CD4-positive, alpha-beta T cell treated with Interleukin-21 for 1 hour (primary cell): ENCODE measurements at places on chromosomes 6 and 20.
A peak's percentile ranks its signal among the peaks of the same experiment; 100 is the strongest.

DNA sequence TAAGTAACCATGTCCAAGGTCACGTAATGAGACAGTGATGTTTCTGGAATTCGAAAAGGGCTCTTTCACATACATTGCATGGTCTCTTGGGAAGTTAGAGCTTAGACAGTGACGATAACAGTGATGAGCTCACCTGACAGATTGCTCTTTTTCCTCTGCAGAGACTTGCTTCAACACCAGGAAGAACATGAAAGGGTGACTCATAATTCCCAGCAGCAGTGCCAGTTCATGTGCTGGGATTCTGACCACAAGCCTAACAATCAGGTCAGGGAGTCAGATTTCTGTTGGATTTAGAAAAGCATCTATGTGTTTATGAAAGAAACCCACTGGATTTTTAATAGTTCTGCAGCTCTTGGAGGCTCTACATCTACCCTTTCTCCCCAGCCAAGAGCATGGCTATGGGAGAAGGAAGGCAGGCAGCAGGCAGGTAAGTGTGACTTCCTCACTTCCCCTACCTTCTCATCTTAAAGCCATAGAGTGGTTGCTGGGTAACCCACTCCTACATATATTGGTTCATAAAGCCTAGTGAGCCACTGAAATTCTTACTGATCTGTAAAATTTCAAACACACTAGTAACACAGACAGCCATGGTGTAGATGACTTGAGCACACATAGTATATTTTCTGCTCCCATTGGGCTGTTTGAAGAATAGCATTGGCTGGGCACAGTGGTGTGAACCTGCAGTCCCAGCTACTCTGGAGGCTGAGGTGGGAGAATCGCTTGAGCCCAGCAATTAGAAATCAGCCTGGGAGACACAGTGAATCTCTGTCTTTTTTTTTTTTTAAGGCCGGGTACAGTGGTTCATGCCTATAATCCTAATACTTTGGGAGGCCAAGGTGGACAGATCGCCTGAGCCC, 44.4 kb upstream of the LOC128125822 start:
- DNase-seq = no peak

GRCh38 chr6:113882336-113883022, 25.3 kb downstream of the MARCKS start:
- no peak for DNase-seq

GRCh38 chr6:32046450-32047083, 8.4 kb downstream of the CYP21A2 start:
- DNase-seq = no peak

- no peak for DNase-seq
Observed at GRCh38 chr6:98581705-98582104, 252.7 kb upstream of the POU3F2 start.

- no peak for DNase-seq
Observed at GRCh38 chr6:13131935-13132661, 196.2 kb downstream of the TBC1D7 start.

GRCh38 chr6:168070804-168071203, 8.2 kb downstream of the FRMD1 start:
- no peak for DNase-seq

- no peak for DNase-seq
Observed at GRCh38 chr20:1457992-1458391, 8.7 kb downstream of the NSFL1C start.

DNA sequence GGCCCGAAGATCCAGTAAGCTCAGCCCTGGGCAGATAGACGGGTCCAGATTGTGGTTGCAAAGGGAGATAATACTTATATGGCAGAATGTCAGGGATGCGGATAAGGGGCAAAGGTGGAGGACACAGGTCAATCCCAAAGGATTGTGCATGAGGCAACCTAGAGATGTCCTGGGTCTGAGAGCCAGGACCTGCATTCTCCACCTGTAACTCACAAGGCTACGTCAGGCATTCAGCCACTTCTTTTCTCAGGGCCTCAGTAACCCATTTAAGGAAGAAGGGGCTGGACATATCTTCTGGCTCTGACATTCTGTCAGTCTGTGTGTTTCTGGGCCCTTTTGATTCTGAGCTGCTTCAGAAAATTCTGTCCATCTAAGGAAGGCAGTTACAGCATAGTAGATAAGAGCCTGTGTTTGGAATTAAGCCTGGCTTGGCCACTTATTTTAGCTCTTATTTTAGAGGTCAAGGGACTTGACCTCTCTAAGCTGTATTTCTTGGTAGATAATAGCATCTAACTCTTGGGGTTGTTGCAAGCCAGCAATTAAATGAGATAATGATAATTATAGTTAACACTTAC, 40.2 kb downstream of the CNBD2 start:
- no peak for DNase-seq

DNA sequence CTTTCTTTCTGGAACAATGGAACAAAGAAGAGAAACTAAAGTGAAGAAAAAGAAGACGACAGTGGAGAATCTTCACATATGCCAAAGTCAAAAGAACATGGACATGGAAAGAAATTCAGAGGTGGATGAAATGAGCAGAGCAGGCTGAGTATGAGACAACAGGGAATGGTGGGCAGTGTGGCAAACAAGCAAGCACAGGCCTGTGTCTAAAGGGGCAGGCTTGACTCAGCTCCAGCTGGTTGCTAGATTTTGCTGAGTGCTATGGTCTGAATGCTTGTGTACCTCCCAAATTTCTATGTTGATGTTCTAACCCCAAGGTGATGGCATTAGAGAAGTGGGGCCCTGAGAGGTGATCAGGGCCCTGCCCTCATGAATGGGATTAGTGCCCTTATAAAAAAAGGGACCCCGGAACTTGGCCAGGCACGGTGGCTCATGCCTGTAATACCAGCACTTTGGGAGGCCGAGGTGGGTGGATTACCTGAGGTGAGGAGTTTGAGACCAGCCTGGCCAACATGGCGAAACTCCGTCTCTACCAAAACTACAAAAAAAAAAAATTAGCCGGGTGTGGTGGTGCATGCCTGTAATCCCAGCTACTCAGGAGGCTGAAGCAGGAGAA, 49.6 kb downstream of the ZMYND8 start:
- no peak for DNase-seq

DNA sequence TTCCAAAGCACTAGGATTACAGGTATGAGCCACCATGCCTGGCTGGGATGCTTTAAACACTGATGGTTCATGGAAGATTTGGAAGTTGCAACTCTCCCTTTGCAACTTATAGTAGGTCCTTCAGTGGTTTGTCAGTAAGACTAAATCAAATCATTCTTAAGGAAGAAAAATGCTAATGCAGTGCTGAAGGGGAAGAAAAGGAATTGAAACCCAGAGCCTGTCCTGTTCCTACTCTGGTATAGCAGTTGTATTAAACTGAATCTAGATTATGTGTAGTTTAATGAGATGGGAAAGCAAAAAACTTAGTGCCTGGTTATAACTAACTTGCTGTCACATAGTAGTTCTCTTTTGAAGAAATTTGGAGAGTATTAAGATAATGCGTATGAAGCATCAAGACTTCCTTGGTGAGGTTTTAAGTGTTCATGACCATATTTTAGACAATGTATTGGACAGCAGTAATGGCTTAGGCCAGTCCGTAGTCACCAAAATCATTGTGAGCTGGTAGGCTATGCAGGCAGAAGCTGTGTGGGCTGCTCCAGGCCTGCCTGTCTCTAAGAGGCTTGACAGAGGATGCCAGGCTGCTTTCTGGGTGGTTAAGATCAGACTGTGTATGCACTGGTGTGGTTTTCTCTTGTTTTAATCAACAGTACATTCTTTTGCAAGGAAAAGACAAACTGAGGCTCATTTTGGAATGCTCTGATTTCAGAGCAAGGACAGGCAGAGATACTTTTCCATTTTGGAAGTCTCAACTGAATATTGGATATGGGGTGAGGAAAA, 14.0 kb downstream of the PAQR8 start:
- no peak for DNase-seq

- no peak for DNase-seq
Observed at GRCh38 chr6:33758815-33759216, 12.1 kb upstream of the IP6K3 start.

GRCh38 chr6:15366003-15366535, 120.2 kb downstream of the JARID2 start:
- no peak for DNase-seq

GRCh38 chr20:56796345-56796744, 167.2 kb downstream of the TFAP2C start:
- no peak for DNase-seq

DNA sequence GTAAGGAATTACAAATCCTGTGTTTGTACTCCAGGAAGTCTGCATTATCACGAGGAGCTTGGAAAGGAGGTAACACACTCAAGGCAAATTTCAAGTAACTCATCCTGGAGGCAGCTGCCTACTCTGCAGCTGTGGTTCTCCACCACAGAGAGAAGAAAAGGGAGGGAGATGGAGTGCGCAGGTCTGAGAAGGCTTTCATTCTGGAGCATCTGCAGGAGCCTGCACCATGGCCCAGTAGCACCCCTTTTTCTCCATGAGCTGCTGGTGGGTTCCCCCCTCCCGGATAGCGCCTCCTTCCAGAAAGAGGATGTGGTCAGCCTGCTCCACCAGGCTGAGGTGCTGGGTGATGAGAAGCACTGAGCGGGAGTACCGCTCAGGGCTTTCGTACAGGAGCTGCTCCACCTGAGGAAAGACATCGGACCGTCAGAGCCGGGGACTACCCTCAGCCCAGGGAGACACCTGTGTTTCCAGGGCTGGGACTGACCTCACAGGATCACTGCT, 1.6 kb upstream of the PSMB8 start:
- peak; percentile 64 for DNase-seq

- no peak for DNase-seq
Observed at GRCh38 chr6:129647044-129647443, 62.9 kb downstream of the ARHGAP18 start.

DNA sequence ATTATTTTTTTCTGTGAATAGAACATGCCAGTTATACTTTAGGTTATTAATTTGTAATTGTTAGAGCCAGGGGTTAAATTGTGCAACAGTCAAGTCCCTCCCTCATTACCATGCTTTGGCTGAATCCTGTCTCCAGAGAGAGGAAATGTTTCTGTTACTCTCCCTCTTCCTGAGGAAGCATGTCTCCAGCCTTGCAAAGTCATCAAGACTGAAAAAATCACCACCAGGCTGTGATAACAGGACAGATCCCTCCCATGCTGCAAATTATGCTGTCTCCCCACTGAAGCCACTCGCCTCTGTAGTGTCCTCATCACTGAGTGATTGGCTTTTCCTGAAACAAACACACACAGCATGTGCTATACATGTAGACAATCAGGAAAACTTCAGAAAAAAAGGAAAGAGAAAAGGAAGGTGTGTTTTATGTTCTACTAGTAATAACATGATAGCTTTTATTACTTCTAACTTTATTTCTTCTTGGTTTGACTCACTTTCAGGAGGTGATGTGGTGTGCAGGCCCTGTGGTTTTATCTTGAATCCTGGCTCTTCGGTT, 290.0 kb upstream of the JAG1 start:
- DNase-seq = no peak

GRCh38 chr20:41478026-41478425, 111.4 kb upstream of the EMILIN3 start:
- DNase-seq = no peak

DNA sequence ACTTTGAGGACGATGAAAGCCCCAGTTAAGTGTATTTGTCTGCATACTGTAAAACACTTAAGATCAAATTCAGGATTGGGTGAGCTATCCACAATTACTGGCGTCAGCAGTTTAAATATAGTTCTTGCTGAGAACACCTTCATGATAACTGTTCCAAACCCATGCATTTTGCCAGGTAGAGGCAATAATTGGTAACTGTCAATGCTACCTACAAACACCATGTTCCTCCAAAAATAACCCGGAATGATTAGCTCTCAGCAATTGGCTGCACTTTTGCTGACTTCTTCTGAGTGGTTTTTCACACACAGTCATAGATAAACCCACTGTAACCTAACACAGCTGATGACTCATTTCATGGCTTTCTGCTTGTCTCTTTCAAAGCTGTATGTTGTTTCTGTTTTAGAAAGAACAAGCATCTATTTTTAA, 1358.6 kb upstream of the GJE1 start:
- DNase-seq = no peak

DNA sequence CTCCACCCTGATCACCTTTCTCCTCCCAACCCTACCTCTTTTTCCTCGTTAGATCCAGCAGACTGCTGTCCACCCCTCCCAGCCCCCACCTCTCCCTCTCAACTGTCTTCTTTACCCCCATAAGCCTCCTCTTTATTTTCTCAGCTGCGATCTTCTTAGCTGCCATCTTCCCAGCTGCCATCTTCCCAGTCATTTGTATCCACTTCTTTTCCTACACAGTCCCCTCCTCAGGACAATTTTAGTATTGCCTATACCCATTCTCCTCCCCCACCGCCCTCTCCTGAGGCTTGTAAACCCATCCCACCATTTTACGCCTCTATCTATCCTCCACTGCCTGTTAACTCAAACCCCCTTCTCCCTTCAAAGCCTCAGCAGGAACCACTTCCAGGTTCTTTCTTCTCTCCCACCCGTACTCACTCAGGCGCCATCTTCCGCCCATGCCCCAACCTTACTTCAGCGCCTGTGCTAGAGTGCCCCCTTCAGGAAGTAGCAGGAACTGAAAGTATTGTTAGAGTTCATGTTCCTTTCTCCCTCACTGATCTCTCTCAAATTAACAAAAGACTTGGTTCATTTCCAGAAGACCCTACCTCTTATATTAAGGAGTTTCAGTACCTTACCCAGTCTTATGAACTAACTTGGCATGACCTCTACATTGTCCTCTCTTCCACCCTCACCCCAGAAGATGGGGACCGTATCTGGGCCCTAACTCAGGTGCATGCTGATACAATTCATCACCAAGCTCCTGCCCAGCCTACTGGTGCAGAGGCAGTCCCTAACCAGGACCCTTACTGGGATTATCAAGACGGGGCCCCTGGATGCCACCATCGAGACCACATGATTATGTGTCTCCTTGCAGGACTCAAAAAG, 236.0 kb downstream of the ADGRG6 start:
- peak; percentile 5 for DNase-seq

DNA sequence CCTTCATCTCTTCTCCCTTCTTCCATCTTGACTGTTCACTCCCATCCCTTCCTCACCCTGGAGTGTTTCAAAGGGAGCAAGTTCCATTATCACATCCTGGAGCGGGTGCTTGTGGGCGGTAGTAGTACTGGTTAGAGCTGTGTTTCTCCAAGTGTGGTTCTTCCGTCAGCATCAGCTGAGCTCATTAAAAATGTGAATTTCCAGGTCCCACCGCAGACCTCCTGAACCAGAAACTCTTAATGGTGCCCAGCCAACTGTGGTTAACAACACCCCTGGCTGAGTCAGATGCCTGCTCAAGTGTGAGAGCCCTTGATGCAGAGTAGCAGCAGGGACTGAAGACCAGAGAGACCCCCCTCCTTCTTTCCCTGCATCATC, 24.4 kb downstream of the ANGPT4 start:
- no peak for DNase-seq

GRCh38 chr6:159395609-159396008, 226.4 kb downstream of the FNDC1 start:
- DNase-seq = no peak
